Common myeloid progenitor, CD34-positive (primary cell): ENCODE measurements at places on chromosomes 3 and 15.

GRCh38 chr3:64111872-64112271 lies 88.6 kb upstream of the PSMD6 start:
- H3K4me1 ChIP-seq: no peaks in the 10 kb centered on the region
- H3K36me3 ChIP-seq: no peaks in the 10 kb centered on the region
- no peak overlapping the region for H3K27ac ChIP-seq

- H3K27me3 ChIP-seq: no peaks in the 10 kb centered on the region
- H3K27ac ChIP-seq: no peak overlapping the region
- H3K4me1 ChIP-seq: no peaks in the 10 kb centered on the region
- no peaks in the 10 kb centered on the region for H3K36me3 ChIP-seq
- peak; percentile 89 for DNase-seq
These were observed 37.8 kb downstream of the MINDY4B start for GRCh38 chr3:150867434-150867833.

DNA sequence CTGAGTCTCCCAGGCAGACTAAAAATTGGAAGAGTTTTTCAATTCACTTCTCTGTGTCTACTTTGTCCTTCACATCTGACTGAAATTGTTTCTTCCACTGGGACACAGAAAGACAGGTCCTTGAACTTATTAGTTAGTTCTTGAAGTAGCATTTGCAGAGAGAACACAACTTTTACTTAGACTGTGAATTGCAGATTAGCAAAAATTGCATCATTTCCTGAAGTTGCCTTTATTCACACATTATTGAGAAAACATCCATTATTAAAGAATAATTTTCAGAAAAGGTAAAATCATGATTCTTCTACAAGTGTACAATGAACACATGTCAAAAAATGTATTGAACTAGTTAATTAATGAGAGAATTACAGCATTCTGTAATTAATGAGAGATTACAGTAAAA lies 1.4 kb upstream of the COMMD2 start:
- peaks cover 5% of the 10 kb centered on the region for H3K4me1 ChIP-seq
- H3K27ac ChIP-seq: no peak overlapping the region
- no peaks in the 10 kb centered on the region for H3K27me3 ChIP-seq

DNA sequence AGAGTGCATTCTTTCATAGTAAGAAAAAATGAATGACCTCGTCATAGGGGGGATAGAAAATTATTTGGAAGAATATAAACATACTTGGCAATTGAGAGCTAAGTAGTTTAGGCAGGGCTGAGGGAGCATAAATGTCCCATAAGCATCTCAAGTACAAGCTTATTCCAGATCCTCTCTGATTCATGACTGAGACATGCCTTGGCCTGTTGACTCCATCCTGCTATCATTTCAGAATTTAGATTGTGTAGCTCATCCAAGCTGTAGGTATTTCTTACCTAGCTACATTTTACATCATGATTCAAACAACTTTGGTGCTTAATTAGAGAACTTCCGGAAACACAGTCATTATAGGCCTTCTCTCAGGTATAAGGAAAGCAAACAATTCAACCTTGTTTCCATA lies 12.3 kb downstream of the POGLUT1 start:
- no peak overlapping the region for H3K27ac ChIP-seq
- peaks cover 31% of the 10 kb centered on the region for H3K36me3 ChIP-seq
- no peak overlapping the region for H3K4me3 ChIP-seq
- no peak for DNase-seq

- H3K36me3 ChIP-seq: peaks cover 41% of the 10 kb centered on the region
- no peak overlapping the region for H3K4me3 ChIP-seq
- DNase-seq: no peak
- no peaks in the 10 kb centered on the region for H3K27me3 ChIP-seq
These were observed 161.7 kb downstream of the MBNL1 start for GRCh38 chr3:152430223-152431002.

DNA sequence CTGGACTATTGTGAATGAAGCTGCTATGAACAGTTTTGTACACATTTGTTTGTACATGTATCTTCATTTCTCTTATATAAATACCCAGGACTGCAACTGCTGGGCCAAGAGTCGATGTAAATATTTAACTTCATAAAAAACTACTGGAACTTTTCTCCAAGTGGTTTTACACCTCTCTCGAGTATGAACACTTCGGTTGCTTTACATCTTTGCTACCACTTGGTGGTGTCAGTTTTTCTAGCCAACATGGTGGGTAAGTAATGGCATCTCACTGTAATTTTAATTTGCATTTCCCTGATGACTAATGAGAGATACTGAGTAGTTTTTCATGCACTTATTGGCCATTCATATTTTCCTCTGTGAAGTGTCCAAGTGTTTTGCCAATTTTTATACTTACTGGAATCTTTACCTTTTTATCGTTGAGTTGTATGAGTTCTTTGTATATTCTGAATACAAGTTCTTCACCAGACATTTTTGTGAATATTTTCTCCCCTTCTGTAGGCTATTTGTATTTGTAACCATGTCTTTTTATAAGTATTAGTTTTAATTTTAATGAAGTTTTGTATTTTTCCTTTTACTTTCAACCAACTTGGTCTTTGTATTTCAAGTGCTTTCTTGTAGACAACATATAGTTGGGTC lies 44.4 kb downstream of the PCOLCE2 start:
- H3K4me3 ChIP-seq: no peak overlapping the region
- no peaks in the 10 kb centered on the region for H3K27me3 ChIP-seq
- H3K27ac ChIP-seq: no peak overlapping the region
- no peaks in the 10 kb centered on the region for H3K36me3 ChIP-seq
- peak; percentile 21 for DNase-seq
- no peaks in the 10 kb centered on the region for H3K4me1 ChIP-seq

DNA sequence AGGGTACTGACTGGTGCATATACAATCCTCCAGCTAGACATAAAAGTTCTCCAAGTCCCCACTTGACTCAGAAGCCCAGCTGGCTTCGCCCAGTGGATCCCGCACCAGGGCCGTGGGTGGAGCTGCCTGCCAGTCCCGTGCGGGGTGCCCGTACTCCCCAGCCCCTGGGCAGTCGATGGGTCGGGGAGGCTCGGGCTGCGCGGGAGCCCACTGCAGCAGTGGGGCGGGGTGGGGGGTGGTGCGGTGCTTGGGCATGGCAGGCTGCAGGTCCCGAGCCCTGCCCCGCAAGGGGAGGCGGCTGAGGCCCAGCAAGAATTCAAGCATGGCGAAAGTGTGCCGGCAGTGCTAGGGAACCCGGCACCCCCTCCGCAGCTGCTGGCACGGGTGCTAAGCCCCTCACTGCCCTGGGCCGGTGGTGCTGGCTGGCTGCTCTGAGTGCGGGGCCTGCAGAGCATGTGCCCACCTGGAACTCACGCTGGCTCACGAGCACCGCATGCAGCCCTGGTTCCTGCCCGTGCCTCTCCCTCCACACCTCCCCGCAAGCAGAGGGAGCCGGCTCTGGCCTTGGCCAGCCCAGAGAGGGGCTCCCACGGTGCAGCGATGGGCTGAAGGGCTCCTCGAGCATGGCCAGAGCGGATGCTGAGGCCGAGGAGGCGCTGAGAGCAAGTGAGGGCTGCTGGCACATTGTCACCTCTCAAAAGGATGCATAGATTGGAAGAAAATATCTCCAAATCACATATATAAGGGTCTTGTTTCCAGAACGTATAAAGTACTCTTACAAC lies 68.3 kb upstream of the PIK3R4 start:
- H3K27ac ChIP-seq: no peak overlapping the region
- no peak overlapping the region for H3K4me3 ChIP-seq
- no peak for DNase-seq
- H3K4me1 ChIP-seq: no peaks in the 10 kb centered on the region
- no peaks in the 10 kb centered on the region for H3K36me3 ChIP-seq

GRCh38 chr3:108223928-108224327 lies 1.7 kb upstream of the IFT57 start:
- H3K36me3 ChIP-seq: no peaks in the 10 kb centered on the region
- peak overlapping the region; percentile 97 for H3K27ac ChIP-seq
- peak; percentile 81 for DNase-seq
- H3K4me1 ChIP-seq: peaks cover 26% of the 10 kb centered on the region
- no peaks in the 10 kb centered on the region for H3K27me3 ChIP-seq

- H3K27ac ChIP-seq: no peak overlapping the region
- no peak for DNase-seq
- no peak overlapping the region for H3K4me3 ChIP-seq
- H3K4me1 ChIP-seq: no peaks in the 10 kb centered on the region
- no peaks in the 10 kb centered on the region for H3K36me3 ChIP-seq
- no peaks in the 10 kb centered on the region for H3K27me3 ChIP-seq
These were observed 116.2 kb upstream of the KCNMB2 start for GRCh38 chr3:178420033-178420432.

DNA sequence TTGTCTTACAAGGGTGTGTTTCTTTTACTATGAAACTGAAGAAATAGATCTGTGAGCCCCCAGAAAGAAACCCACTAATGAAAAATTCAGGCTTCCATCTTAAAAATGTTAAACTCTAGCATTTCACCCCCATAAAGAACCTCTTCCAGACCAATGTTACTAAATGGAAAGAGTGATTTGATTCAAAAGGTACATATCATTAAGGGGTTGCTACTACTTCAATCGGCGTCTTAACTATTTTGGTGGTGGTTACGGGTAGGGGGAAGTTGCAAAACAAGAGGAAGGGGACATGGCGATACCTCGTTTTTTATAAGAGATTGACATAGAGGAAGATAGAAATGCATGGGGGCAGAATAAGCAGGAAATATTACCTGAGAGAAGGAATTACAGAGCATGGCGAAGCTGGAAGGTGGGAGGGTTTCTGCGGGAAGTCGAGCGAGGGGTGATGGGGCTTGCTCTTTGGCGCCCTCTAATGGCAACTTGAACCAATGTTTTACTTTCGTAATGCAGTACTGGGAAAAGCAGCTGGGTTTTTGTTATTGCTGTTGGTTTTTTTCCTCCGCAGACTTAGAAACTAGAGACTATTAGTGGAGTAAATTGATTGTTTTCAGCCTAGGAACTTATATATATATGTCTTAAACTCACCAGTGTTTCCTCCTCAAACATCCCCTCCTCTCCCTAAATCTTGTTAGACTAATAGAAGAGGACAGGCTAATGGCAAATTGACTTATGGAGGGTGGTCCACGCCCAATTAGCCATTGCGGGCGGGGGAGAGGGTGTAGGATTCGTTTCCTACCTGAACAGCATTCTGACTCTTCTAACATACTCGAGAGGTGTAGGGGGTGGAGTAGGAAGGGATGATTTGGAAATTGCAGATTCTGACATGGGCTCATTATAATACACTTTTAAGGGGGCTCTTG lies 11.3 kb upstream of the SOX2 start:
- H3K4me1 ChIP-seq: no peaks in the 10 kb centered on the region
- peaks cover 66% of the 10 kb centered on the region for H3K27me3 ChIP-seq
- DNase-seq: peak; percentile 90
- H3K27ac ChIP-seq: no peak overlapping the region
- H3K36me3 ChIP-seq: no peaks in the 10 kb centered on the region

GRCh38 chr3:109023656-109024254 lies 70.1 kb upstream of the GUCA1C start:
- no peaks in the 10 kb centered on the region for H3K36me3 ChIP-seq
- H3K27ac ChIP-seq: no peak overlapping the region
- no peaks in the 10 kb centered on the region for H3K27me3 ChIP-seq
- no peaks in the 10 kb centered on the region for H3K4me1 ChIP-seq
- H3K4me3 ChIP-seq: no peak overlapping the region

DNA sequence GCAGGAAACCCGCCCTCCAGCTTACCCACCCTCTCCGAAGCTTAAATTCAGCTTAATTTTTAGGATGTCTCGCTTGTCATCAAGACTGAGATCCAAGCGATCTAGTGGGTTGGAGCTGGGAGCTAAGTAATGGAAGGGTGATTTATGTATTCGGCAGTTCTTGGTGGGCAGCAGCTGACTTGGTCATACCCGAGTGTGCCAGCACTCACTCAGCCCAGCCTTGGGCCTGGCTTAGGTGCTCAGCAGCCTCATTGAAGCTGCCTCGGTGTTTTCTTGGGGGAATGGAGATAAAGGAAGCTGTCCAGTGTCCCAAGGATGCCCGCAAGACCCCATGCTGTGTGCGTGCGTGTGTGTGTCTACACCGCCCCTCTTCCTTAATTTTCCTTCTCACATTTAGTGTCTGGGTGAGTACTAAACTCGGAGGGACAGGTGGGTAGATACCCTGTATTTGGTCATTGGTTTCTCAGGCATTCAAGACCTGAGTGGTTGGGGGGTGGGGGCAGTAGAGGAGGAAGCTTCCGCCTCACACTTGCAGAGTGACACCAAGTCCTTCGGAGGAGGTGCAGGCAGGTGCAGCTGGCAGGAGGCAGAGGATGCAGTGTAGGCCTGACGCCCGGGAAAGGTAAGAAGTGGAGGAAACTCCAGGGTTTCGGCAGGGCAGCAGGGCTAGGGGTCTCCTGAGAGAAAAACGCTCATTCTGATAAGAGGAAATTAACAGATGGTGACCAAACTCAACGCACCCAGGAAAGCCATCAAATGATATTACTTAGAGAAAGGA lies 92.8 kb downstream of the PCSK6 start:
- no peak overlapping the region for H3K27ac ChIP-seq
- H3K27me3 ChIP-seq: peaks cover 2% of the 10 kb centered on the region
- no peaks in the 10 kb centered on the region for H3K36me3 ChIP-seq

DNA sequence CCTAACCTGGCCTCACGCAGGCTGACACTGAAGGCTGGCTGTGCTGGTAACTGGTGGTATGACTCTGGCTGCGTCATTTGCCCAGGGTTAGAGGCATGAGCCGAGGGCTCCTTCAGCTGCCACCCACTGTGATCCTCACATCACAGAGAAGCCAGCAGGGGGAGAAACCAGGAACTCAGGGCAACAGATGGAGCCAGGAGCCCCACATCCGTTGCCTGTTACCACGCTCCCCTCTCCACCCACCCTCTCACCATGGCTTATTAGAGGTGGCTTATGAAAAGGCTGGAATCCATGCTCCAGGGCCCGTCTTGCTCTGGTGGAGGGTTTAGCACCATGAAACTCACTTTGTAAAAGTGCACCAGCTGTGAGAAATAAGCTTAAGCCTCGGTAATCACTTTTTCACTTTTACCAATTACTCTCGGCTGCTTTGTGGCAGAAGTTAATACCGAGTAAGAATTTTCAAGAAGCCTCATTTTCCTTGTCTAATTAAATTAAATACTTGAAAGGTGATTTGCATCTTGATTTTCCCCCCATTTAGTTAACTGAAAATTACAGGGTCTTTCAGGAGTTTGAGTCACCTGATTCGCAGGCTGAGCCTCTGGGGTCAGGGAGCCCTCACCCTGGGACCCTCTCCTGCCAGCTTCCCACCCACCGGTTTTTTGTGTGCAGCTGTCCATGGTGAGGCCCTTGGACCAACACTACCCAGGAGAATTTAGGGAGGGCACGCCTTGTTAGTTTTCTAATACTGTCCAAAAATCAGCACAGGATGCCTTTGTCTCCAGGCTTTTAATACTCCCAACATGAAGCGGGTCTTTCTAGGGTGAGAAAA lies 60.9 kb downstream of the ASB7 start:
- DNase-seq: peak; percentile 39
- no peak overlapping the region for H3K27ac ChIP-seq
- H3K4me3 ChIP-seq: no peak overlapping the region
- H3K27me3 ChIP-seq: peaks cover 4% of the 10 kb centered on the region
- H3K36me3 ChIP-seq: no peaks in the 10 kb centered on the region

DNA sequence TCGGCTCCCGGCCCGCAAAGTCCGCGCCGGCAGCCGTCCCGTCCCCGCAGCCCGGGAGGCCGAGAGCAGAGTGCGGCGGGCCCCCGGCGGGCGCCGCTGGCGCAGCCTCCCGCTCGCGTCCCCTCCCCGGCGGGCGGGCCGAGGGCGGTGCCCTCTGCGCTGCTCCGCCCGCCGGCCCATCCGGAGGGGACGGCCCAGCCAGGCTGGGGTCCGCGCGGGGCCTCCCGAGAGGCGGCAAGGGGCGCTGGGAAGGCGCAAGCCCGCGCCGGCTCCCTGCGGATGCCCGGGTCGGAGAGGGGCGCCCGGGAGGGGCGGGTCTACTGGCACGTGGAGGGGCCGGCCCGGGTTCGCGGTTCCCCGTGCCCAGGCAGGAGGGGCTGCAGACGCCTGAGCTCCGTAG lies at the start of the genes CLCN2 and POLR2H:
CLCN2 (minus strand) TSS at position 74 of the 400 bp plus-strand sequence. CDS start 126 bp downstream, outside the sequence.
POLR2H (plus strand) TSS at position 179 of the 400 bp plus-strand sequence. CDS start 1,783 bp downstream, outside the sequence.
- peak within 1 kb of the TSS; percentile 87 for H3K4me3 ChIP-seq
- peaks cover 14% of the 10 kb centered on the region for H3K36me3 ChIP-seq
- H3K4me1 ChIP-seq: no peaks in the 10 kb centered on the region
